ENCODE measurements at places on chromosomes 6 and 20. TPM values are rescaled to one million over a fixed set of nuclear protein-coding genes. Genes with fewer than 3 reads are reported as not detected.

WFDC6 gene
- not detected for total RNA-seq

PROCR gene
- 0.61 TPM for total RNA-seq

NHSL1 gene
- 0.53 TPM for total RNA-seq

MEP1A gene
- total RNA-seq = not detected

ZC2HC1B gene
- not detected for total RNA-seq

EBF4 gene
- 2.8 TPM for total RNA-seq

KIAA1755 gene
- not detected for total RNA-seq
